ENCODE measurements at places on chromosomes 12 and 14. TPM values are rescaled to one million over a fixed set of nuclear protein-coding genes. Genes with fewer than 3 reads are reported as not detected.

DNA sequence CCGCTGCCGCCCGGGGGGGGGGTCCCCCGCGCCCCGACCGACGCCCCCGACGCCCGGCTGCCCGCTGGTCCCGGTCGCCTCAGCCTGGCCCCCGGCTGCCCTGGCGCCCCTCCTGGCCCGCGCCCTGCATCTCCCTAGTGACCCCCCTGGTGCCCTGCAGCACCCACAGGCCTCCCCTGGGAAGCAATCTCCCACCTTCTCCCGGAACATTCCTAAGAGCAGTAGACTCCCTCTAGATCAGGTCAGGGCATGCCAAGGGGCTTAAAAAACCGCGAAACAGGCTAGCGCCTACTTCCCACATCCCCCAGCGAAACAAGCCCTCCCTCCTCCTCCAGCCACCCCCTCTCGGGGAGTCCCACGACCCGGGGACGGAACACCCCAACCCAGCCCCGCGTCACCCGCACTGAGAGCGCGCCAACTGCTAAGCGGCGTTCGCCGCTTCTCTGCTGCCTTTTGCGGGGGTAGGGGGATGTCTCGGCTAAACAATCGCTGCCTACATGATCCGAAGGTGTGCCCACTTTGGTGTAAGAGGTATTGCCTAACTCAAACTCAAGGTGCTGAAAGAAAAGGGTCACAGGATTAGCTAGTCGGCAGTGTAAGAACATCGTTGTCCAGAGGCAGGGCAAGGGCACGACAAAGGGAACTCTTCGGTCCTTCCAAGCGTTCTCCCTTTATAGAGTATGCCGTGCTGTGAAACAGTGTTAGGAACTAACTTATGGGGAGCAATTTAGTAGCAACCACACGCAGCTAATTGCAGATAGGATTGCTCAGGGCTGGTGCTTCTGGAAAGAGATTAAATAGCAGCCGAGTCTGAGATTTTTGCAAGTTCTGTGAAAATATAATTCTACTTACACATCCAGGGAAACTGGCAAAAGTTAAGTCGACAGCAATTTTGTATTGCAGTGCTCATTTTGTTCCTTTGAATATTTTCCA is 619 bp upstream of the NTN4 start:
- no peaks in the 10 kb centered on the region for H3K36me3 ChIP-seq
- no peak for DNase-seq
- H3K4me1 ChIP-seq, result no peaks in the 10 kb centered on the region
- peak overlapping the region; percentile 69 for H3K27ac ChIP-seq
- no peaks in the 10 kb centered on the region for H3K27me3 ChIP-seq
- peak overlapping the region; percentile 56 for H3K4me3 ChIP-seq

- no peak overlapping the region for H3K4me3 ChIP-seq
- H3K27ac ChIP-seq, result peak overlapping the region; percentile 13
- no peaks in the 10 kb centered on the region for H3K4me1 ChIP-seq
- DNase-seq, result no peak
Measured at GRCh38 chr14:31990183-31990857, 86.8 kb upstream of the ARHGAP5 start.

DNA sequence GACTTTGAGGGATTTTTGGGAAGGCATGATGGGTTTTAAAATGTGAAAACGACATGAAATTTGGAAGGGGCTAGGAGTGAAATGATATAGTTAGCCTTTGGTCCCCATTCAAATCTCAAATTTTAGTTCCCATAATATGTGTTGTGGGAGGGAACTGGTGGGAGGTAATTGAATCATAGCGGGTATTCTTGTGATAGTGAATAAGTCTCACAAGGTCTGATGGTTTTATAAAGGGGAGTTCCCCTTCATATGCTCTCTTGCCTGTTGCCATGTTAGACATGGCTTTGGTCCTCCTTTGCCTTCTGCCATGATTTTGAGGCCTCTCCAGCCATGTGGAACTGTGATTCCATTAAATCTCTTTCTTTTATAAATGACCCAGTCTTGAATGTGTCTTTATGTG is 72.8 kb downstream of the SLC16A7 start:
- no peak overlapping the region for H3K27ac ChIP-seq
- no peak for DNase-seq
- no peaks in the 10 kb centered on the region for H3K27me3 ChIP-seq

DNA sequence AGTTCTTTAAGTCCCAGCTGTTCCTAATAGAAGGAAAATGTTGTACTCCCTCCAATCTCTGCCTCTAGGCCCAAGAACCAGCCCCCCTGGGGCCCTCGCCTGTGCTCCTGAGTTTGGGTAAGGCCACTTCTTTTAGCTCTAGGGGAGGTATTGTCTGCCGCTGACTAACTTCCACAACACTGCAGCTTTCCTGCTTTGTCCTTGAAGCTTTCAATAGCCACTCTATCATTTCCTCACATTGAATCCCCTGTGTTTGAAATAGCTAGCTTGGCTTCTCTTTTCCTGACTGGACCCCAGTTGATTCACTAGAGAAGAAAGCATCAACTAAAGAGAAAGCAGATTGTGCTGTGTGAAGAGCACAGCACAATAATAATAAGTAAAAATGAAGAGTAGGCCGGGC is 28.8 kb downstream of the KRT80 start:
- H3K27ac ChIP-seq, result no peak overlapping the region
- peaks cover 10% of the 10 kb centered on the region for H3K4me1 ChIP-seq
- H3K27me3 ChIP-seq, result no peaks in the 10 kb centered on the region

DNA sequence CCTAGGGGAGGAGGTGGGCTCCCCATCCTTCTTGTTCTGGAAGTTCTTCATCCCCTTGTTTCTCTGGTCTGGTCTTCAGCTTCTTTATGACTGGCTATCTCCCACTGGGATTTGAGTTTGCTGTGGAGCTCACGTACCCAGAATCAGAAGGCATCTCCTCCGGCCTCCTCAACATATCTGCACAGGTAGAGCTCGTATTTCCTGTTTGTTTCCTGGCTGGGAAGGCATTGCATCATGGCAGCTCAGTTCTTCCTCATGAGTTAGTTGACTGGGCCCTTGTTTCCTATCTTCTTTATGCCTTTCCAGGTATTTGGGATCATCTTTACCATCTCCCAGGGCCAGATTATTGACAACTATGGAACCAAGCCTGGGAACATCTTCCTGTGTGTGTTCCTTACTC is 19.8 kb downstream of the ERG28 start:
- no peaks in the 10 kb centered on the region for H3K4me1 ChIP-seq
- no peak for DNase-seq
- H3K4me3 ChIP-seq, result no peak overlapping the region
- H3K27me3 ChIP-seq, result no peaks in the 10 kb centered on the region

DNA sequence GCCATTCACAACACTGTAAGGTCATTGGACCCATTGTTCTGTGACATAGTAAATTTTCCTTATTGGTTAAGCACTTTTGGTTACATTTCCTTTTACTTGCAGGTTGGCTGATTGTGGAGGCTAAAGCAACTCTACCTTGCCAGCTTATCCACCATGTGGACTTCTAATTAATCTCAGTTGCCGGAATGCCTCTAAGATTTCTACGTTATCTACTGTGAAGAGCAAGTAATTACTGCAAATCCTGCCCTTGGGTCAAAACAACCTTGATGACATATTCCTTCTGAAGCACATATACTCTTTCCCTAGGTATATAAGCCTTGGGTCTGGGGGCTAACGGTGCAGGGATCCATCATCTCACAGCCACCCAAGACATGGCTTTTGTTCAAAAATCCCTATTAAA is 19.5 kb upstream of the MORN3 start:
- H3K27me3 ChIP-seq, result no peaks in the 10 kb centered on the region
- no peak for DNase-seq
- peaks cover 9% of the 10 kb centered on the region for H3K4me1 ChIP-seq
- H3K36me3 ChIP-seq, result no peaks in the 10 kb centered on the region

GRCh38 chr12:43444940-43445564 is 107.0 kb downstream of the ADAMTS20 start:
- H3K27me3 ChIP-seq, result no peaks in the 10 kb centered on the region
- no peaks in the 10 kb centered on the region for H3K4me1 ChIP-seq
- no peaks in the 10 kb centered on the region for H3K36me3 ChIP-seq
- no peak overlapping the region for H3K27ac ChIP-seq
- peak; percentile 53 for DNase-seq

GRCh38 chr12:20805921-20806320 is 4.6 kb upstream of the SLCO1B3 start:
- no peak for DNase-seq
- H3K27ac ChIP-seq, result no peak overlapping the region
- H3K27me3 ChIP-seq, result no peaks in the 10 kb centered on the region
- H3K4me3 ChIP-seq, result no peak overlapping the region

Gene MYH6
- total RNA-seq, result not detected

DNA sequence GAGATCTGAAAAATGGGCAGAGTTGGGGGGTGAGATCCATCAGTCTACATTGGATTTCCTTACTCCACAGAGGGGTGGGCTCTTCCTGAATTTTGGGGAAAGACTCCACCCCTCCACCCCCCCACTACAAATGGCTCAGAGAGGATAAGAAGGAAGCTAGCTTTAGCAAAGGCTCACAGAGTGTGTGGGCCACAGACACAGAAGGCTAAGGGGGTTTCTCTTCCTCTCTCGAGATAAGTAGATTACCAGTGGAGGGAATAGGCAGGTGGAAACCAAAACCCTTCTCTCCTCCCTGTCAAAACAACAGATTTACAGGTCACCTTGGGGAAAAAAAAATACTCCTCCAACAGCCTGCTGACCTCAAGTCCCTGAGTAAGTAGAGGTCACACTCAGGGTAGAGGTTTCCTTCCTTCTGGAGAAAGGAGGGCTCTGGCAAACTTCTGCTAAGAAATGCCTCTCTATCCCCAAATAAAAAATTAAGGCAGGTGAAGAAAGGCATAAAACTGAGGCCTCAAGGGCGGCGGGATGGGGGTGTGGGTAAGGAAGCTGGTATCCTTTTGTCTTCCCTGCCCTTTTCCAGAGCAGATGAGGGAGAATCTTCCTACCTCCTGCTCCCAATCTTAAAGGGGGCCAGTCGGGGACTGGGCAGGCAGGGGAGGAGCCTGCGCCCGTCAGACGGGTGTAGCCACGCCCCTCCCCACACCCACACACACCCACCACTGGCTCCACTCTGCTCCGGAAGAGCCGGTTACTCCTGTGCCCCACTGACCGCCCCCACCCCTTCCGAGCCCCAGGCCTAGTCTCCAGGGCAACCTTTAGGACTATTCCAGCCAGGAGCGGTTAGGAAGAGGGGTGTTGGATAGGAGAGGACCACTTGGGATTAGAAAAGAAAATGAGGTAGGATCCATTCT is 1.9 kb upstream of the BAZ2A start:
- no peaks in the 10 kb centered on the region for H3K36me3 ChIP-seq
- peaks cover 45% of the 10 kb centered on the region for H3K4me1 ChIP-seq
- peak overlapping the region; percentile 31 for H3K4me3 ChIP-seq
- peak; percentile 48 for DNase-seq
- H3K27me3 ChIP-seq, result no peaks in the 10 kb centered on the region

Gene TAS2R46
- total RNA-seq, result 2.1 TPM

GRCh38 chr14:100030452-100031153 is 34.6 kb upstream of the EVL start:
- no peaks in the 10 kb centered on the region for H3K27me3 ChIP-seq
- H3K36me3 ChIP-seq, result no peaks in the 10 kb centered on the region
- no peak overlapping the region for H3K4me3 ChIP-seq
- H3K27ac ChIP-seq, result no peak overlapping the region

DNA sequence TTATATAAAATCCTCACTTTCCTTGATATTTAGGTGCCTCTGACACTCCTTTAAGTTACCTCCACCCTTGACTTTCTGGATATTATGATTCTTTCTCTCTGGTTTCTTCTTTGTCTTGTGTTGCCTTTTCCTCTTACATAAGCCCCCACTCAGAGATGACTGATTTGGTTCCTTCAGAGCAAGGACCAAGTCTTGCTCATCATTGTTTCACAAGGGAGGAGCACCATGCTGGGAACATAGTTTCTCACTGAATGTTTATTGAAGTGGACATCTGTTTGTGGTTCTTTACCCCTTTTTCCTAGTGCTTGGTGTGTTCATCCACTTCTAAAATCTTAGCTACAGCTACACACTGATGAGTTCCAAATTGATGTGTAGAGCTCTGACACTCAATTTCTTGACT is 161.3 kb upstream of the PTPRQ start:
- no peak for DNase-seq
- H3K4me3 ChIP-seq, result no peak overlapping the region
- no peak overlapping the region for H3K27ac ChIP-seq
- H3K36me3 ChIP-seq, result no peaks in the 10 kb centered on the region
- H3K27me3 ChIP-seq, result no peaks in the 10 kb centered on the region

GRCh38 chr12:21725731-21726130 is 48.8 kb downstream of the KCNJ8 start:
- no peaks in the 10 kb centered on the region for H3K36me3 ChIP-seq
- DNase-seq, result no peak
- no peaks in the 10 kb centered on the region for H3K27me3 ChIP-seq
- no peak overlapping the region for H3K27ac ChIP-seq

Gene CBLN3
- 3.3 TPM for total RNA-seq

Gene IL31
- not detected for total RNA-seq

DNA sequence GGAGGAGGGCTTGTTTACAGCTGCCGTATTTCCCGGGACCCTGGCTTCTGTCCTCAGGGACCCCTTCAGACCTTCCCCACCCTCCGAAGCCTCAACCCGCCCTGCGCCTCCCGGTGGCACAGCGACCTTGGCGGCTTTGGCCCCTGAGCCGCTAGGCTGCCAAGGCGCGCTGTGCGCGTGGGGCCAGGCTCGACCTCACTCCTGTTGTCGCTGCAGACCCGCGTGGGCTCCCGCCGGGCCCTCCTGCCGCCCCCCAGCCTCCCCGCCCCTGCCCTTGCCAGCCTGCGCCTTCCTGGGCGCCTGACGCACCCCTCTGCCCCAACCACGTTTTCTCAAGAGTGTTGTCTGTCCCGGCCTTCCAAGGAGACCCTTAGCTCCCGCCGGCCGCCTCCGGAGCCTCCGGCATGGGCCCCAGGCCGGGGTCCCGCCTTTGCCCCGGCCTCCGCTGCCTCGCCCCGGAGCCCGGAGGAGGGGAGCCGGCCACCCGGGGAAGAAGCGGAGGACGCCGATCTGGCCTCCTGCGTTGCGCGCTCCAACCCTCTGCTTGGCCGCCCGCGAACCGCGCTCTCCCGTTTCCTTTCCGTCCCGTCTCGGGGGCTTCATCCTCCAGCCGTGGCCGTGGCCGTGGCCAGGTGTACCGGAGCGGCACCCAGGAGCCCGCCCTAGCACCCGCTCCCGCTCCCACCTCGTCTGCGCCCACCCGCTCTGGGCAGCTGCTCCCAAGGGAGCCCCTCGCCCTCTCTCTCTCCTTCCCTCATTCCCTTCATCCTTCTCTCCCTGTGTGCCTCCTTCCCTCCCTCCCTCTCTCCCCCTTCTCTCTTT is 19.9 kb downstream of the PPP2R5C start:
- DNase-seq, result no peak
- H3K4me1 ChIP-seq, result peaks cover 12% of the 10 kb centered on the region
- no peaks in the 10 kb centered on the region for H3K36me3 ChIP-seq
- H3K4me3 ChIP-seq, result peak overlapping the region; percentile 44

DNA sequence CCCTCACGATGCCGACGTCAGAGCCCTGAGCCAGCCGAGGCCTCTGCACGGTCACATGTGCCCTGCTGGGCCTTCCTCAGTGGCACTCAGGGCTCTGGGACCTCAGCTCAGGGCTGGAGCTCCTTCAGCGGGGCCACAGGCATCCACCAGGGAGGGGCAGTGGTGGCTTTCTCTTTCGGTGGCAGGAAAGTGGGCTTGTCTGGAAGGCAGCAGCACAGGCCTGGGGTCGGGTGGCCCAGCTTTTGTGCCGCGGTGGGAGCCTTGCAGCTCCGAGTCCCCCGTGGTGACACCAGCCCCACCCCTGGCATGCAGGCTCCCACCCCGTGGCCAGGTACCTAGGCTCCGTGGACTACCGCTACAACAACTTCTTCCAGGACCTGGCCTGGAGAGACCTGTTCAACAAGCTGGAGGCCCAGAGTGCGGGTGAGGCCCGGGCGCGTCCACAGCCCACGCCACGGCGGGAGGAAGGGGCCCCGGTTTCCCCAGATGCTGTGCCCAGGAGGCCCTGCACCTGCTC is 14.2 kb upstream of the TEX22 start:
- H3K27me3 ChIP-seq, result no peaks in the 10 kb centered on the region
- H3K36me3 ChIP-seq, result peaks cover 4% of the 10 kb centered on the region
- H3K4me3 ChIP-seq, result no peak overlapping the region
- no peak for DNase-seq

Gene GPR132
- 4.2 TPM for total RNA-seq

Gene PZP
- 0.30 TPM for total RNA-seq
